ENCODE measurements at places on chromosomes 2 and 18.

DNA sequence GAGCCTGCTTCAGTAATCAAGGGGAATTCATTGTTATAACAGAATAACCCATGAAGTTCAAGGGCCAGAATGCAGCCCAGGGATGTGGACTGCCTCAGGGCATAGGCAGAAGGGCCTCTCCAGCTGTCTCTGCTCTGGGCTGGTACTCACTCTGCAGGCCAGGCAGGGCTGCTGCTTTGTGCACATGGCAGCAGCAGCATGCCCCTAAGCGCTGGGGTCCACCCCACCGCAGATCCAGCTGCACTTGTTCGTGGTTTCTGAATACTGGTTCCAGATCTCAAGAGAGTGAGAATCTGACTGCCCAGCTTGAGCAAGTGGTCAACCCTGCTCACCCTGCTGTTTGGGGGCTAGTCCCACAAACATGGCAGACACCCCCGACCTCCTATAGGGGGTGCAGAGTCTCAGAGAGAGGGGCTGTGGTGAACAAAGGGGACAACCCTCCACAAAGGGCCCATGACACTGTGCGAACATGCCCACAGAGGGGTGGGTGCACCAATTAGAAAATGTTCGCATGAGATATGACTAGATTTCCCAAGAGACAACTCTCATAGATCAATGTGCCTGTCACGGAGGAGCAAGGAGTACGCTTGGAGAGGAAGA lies 87.3 kb downstream of the ACTR3 start:
- DNase-seq, result no peak

GRCh38 chr18:1094409-1094808 lies 189.7 kb downstream of the ADCYAP1 start:
- no peak for DNase-seq

- DNase-seq, result no peak
Observed at GRCh38 chr2:19226871-19227270, 131.6 kb downstream of the OSR1 start.

GRCh38 chr2:2152451-2152850 lies 178.6 kb downstream of the MYT1L start:
- DNase-seq, result no peak

DNA sequence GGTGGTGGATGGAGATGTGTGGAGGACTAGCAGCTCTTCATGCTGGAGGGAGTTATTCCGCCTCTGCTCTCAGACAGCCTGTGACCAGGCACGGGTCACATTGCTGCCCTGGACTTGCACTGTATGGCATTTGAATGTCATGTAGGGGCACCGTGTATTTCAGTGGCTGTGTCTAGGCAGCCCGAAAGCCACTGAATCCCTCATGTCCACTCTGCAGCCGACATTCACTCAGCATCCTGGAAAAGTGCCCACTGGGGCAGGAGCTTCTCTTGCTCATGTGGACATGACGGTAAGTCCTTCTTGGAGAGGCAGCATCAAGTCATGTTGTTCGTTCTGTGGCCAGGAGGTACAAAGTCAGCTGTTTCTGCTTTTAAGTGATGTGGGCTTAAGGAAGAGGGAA lies 127.9 kb downstream of the SH3RF3 start:
- DNase-seq, result no peak

DNA sequence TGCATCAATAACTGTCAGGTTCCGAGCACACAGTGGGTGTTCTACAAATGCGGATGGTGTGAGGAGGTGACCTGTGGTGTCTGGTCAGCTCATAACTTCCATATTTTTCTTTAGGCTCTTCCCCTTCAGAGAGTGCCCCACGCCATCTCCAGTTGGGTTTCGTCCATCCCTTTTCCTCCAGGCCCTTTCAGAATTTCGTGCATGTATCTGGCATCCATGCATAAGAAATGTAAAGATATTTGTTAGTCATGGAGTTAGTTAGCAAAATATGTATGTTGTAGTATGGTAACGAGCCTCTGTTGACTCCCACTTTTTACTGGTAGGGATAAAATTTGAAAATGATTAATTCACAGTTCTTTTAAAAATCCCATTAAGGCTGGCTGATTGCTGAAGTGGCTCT lies 67.2 kb downstream of the SNTG2 start:
- DNase-seq, result no peak

GRCh38 chr18:3016585-3017297 lies 3.8 kb upstream of the LPIN2 start:
- no peak for DNase-seq

- DNase-seq, result no peak
Observed at GRCh38 chr2:138147796-138148195, 183.5 kb downstream of the HNMT start.

DNA sequence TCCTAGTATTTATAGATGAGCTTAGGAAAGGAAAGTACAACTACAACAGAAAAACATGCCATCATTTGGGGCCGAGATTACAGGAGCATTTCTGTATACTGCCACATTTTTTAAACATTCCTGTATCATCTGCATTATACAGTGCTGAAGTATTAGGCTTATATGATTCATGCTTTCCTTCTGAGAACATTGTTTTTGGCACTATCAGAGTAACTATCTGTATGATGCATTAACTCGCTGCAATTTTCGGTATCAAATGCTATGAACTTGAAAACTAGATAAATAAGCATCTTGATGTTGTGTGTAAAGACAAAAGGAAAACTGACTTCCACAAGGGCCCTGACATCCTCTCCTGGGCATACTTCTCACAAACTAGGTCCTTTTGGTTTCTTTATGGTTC lies 102.0 kb downstream of the RIT2 start:
- DNase-seq, result no peak

- DNase-seq, result no peak
Observed at GRCh38 chr2:235478609-235479008, 15.2 kb upstream of the AGAP1 start.

GRCh38 chr2:641872-642815 lies 35.1 kb downstream of the TMEM18 start:
- DNase-seq, result no peak

GRCh38 chr18:67281746-67282145 lies 234.8 kb downstream of the DSEL start:
- DNase-seq, result no peak

DNA sequence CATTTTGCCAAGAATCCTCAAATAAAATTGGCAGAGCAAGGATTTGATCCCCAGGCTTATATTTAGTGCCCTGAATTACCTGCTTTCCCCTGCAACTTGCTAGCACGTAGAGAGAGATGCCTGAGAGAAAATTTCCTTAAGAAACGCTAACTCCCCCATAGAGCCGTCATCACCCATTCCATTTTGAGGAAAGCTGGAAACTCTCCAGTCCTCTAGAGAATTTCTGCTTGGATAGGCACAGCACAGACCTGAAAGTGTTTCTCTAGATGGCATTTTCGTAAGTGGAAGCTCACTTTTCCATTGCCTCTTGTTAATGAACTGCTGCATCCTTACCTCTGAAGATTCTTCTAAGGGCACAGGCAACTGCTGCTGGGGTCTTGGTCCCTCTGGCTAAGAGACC lies 277.8 kb upstream of the SIX2 start:
- DNase-seq, result no peak

DNA sequence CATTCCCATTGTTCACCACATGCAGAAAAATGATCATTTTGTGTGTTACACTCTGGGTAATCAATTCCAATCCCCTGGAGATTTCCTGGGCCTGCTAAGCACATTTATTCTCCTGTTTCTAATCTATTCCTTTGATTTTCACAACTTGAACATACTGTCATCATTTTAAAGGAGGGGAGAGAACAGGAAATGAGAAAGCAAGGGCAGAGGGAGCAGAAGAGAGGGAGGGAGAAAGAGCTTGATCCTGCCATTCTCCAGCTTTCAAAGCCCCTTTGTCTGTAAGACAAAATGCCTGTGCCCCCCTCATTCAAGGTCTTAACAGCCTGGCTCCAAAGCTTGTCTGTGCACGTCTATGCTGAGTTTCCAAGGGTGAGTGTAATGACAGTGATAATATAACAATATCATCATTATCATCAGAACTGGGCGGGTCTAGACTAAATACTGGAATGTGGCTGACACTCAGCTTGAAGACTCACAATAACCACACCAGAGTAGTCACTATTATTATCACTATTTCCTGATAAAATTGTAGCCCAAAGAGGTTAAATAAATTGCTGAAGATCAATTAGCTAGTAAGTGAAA lies 164.4 kb upstream of the KLHL29 start:
- no peak for DNase-seq

- DNase-seq, result no peak
Observed at GRCh38 chr2:144331674-144332355, 188.1 kb downstream of the ZEB2 start.

- no peak for DNase-seq
Observed at GRCh38 chr2:128722489-128722888, 403.8 kb upstream of the HS6ST1 start.

GRCh38 chr18:31990823-31991222 lies 27.8 kb upstream of the RNF125 start:
- DNase-seq, result no peak

DNA sequence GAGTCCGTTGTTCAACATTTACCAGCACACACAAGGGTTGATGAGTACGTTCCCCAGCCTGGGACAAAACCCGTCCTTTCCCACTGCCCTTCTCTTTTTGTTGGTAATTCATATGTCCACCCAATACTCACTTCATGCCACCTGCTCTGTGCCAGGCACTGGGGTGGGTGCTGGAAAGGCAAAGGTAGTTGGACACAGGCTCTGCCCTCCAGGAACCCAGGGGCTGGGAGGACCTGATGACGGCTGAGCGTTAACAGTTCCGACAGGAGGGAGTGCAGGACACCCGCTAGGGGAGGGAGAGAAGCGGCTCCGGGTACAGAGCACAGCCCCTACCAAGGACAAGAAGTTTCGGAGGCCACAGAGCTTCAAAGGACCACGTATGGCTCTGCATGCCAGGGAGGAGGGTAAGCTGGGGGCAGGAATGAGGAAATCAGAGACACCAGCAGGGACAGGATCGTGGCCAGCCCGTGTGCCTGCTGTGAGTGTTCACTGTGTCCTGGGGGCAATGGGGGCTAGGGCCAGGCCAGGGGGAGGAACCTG lies 134.1 kb upstream of the GPC1 start:
- DNase-seq, result no peak

- no peak for DNase-seq
Observed at GRCh38 chr18:46712406-46712805, 44.4 kb downstream of the ST8SIA5 start.

DNA sequence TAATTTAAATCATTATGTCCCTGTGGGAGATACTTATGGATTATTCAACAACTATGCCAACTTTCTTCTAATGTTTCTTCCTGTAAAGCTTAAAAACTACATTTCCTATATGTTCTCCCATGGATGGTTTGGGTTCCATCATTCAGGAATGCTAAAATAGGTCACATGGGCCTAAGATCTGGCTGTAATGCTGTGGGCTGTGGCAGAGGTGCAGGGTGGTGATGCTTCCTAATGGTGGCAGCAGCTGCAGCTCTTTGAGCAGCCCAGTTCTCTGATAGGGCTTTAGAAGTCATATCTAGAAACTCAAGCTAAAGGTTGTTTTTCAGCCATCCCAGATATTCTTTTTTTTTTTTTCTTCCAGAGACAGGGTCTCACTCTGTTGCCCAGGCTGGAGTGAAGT lies 266.1 kb downstream of the ZNF385B start:
- DNase-seq, result no peak

- DNase-seq, result no peak
Observed at GRCh38 chr2:32289165-32289999, 11.7 kb downstream of the YIPF4 start.

GRCh38 chr2:151728804-151729414 lies 5.4 kb downstream of the NEB start:
- no peak for DNase-seq

GRCh38 chr18:7059276-7059675 lies 58.3 kb downstream of the LAMA1 start:
- DNase-seq, result no peak

DNA sequence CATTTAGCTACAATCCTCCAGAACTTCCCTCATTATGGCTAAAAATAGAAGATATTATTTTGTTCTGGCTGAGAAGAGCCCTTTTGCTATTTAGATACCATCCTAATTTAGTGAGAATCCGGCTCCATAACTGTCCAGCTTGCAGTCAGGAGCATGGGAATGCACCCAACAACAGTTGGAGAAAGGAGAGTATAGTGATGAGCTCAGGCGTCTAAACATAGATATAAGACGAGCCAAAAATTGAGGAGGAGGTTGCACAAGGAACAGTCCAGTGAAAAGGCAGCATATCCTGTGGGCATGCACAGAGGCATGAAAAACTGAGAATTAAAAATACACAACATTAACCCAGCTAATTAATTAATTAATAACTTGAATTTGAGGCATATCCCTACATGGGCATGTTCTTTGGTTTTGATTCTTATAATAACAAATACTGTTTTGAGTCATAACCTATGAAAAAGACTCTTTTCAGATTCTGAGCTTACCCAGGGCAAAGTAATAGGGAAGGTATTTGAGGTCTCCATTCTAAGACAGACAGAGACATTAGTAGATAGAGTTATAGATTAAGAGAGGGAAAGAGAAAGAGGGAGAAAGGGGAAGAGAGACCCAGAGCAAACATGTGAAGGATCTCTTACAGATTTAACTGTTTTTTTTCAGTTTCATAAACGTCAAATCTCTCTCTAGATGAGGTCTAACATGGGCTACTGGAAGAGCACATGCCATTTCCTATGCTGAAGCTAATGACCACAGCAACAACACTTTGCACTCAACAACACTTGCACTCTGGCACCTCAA lies 311.2 kb downstream of the OSR1 start:
- no peak for DNase-seq

DNA sequence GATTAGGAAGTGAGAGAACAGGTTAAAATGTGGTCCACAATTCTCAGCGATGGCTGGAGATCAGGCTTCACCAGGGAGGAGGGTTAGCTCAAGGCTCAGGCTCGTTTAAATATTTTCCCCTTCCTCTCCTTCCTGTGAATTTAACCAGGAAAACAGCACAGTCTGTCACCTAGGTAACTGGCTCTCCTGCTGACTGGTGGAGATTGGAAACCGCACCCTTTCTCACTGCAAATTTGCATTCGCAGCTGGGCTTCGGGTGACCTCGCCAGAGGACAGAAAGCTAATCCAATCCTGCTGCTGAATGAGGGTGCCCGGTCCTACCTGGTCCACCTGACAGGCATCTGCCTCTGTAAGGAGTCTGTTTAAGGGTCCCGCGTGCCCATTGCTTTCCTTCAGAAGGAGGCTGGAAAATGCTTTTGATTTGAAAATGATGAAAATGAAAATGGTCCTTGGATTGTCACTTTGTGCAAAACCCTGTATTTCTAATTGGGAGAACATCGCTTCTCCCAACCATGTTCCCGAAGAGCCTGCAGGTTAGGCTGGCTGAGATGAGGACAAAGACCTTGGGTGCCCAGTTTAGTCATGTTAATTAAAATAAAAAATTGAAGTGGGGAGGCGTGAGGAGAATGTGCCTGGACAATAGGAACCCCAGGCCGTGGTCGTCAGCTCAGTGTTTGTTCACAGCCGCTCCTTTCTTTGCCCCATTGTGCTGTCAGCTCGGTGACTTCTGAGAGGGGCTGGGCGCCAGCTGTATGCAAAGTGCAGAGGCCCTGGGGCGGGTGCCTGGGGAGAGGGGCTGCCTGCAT lies 43.4 kb upstream of the MTCL1 start:
- DNase-seq, result no peak

DNA sequence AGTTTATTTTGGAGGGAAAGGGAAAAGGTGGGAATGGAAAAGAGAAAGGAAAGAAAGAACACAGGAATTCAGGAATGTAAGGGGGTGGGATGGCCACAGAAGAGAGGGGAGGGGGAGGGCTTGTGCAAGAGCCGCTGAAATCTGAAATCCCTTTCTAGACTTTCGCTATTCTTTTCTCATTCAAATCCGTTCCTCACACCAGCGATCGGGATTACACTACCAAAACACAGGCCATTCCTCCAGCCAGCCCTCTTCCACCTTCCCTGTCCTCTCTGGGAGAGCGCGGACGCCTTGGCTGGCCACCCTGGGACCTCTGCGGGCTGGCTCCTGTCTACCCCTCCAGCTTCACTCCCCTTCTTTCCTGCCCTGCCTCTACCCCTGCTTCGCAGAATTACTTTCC lies 102.3 kb downstream of the CDCA7 start:
- no peak for DNase-seq
